Activated T-helper 2 cell treated with anti-CD3 and anti-CD28 coated beads, Interferon-gamma antibody, Interleukin-2, Interleukin-4, amounts not matched to agents 10 μg/mL and 5 μg/mL and 100 μg/mL, durations not matched to agents 14 hours and 24 hours and 36 hours (primary cell): ENCODE measurements at places on chromosomes 5 and 9. TPM values are rescaled to one million over a fixed set of nuclear protein-coding genes. Genes with fewer than 3 reads are reported as not detected.
A peak's percentile ranks its signal among the peaks of the same experiment; 100 is the strongest.

- no peaks in the 10 kb centered on the region for H3K36me3 ChIP-seq
- H3K4me1 ChIP-seq = peaks cover 27% of the 10 kb centered on the region
- H3K27ac ChIP-seq = no peak overlapping the region
- no peaks in the 10 kb centered on the region for H3K27me3 ChIP-seq
- H3K4me3 ChIP-seq = no peak overlapping the region
- DNase-seq = no peak
Observed at GRCh38 chr5:132266836-132267160, 9.3 kb downstream of the PDLIM4 start.

- no peak overlapping the region for H3K4me3 ChIP-seq
- H3K4me1 ChIP-seq = no peaks in the 10 kb centered on the region
- H3K36me3 ChIP-seq = no peaks in the 10 kb centered on the region
- no peak overlapping the region for H3K27ac ChIP-seq
- DNase-seq = no peak
- no peaks in the 10 kb centered on the region for H3K27me3 ChIP-seq
Observed at GRCh38 chr5:120545951-120546350, 81.9 kb downstream of the PRR16 start.

DNA sequence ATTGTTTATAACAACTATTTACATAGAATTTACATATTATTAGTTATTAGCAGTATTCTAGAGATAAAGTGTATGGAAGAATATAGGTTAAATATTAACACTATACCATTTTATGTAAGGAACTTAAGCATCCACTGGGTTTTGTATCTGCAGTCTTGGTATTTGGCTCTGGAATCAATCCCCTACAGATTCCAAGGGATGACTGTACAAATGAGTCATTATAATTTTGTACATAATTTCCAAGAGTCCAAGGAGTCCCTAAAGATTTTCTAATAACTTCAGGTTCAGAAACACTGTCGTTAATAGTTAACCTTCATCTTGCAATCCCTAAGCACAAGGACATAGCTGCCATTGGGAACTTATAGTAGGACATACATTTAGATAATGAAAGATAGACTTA lies 254.8 kb upstream of the PDE4D start:
- no peak for DNase-seq
- H3K4me1 ChIP-seq = no peaks in the 10 kb centered on the region
- H3K36me3 ChIP-seq = no peaks in the 10 kb centered on the region
- no peaks in the 10 kb centered on the region for H3K27me3 ChIP-seq
- H3K27ac ChIP-seq = no peak overlapping the region

DNA sequence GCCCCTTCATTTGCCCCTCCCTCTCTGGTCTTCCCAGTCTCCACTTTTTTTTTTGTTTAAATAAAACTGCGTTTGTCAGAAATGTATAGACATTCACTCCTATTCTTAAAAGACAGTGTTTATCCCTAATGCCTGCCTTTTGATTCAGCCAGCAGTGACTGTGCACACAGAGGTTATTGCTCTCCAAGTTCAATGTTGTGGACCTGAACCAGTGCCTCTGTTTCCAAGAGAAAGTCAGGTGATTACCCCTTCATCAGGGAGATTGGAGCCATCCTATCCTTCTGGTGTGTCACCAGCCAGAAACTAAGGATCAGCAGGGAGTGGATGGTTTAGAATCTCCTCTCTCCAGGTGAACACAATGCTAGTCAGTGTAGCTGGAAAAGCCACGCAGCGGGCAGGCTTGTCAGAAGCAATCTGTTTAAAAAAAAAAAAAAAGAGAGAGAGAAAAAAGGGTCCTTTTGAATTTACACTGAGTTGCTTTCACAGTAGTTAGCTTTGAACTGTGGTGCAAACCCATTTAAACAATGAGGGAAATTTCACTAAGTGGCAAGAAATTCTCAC lies 167.5 kb upstream of the DMRT1 start:
- peaks cover 2% of the 10 kb centered on the region for H3K36me3 ChIP-seq
- DNase-seq = no peak
- peaks cover 15% of the 10 kb centered on the region for H3K4me1 ChIP-seq
- peaks cover 12% of the 10 kb centered on the region for H3K27me3 ChIP-seq
- no peak overlapping the region for H3K27ac ChIP-seq

DNA sequence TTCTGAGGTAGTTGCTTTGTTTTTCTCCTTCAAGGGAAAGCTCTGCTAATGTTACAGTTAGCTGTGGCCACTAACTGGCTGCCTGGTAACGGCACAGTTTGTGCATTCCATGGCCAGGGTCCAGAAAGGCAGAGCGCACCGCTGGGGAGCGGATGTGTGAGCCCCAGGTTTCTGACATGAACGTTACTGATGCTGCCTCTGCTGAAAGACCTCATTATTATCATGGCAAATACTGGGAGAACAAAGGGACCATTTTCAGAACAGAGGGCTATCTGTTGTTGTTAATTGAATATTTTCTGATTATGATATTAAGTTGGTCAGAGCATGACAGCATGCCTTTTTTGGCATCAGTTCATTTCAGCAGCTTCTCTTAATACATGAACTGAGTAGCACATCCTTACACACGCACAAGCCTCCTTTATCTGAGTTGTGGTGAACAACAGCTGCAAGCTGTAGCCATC lies 134.1 kb downstream of the NUDT12 start:
- peaks cover 6% of the 10 kb centered on the region for H3K27me3 ChIP-seq
- H3K4me1 ChIP-seq = no peaks in the 10 kb centered on the region
- H3K4me3 ChIP-seq = no peak overlapping the region
- no peak overlapping the region for H3K27ac ChIP-seq

GRCh38 chr9:33154371-33154770 lies 12.8 kb downstream of the B4GALT1 start:
- peaks cover 74% of the 10 kb centered on the region for H3K4me1 ChIP-seq
- no peak for DNase-seq
- peaks cover 23% of the 10 kb centered on the region for H3K36me3 ChIP-seq
- no peak overlapping the region for H3K27ac ChIP-seq

DNA sequence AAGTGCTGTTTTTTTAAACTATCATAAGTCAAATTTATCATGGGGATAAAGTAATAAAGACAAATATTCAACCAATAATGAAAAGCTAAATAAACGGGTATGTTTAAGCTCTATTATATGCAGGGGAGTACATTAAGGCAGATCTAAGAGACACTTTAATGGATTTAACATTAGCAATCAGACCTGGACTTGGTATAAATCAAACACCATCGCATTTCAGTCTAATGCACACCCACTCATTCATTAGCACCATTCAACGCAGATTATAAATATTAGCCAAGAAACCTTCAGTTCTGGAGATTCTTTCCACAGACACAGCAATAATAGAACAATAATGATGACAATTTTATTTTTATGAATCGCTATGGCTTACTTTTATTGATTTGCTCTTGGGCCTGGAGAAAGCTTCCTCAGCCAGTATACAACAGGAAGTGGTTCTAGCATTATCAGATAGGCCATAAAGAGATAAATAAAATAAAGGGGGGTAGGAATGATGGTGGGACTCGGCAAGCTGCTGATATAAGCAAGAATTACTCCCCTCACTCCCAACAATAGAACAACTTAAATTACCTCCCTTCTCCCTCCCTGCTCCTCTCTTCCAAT lies 172.2 kb downstream of the PSAT1 start:
- H3K27ac ChIP-seq = no peak overlapping the region
- H3K4me1 ChIP-seq = no peaks in the 10 kb centered on the region
- no peaks in the 10 kb centered on the region for H3K36me3 ChIP-seq

DNA sequence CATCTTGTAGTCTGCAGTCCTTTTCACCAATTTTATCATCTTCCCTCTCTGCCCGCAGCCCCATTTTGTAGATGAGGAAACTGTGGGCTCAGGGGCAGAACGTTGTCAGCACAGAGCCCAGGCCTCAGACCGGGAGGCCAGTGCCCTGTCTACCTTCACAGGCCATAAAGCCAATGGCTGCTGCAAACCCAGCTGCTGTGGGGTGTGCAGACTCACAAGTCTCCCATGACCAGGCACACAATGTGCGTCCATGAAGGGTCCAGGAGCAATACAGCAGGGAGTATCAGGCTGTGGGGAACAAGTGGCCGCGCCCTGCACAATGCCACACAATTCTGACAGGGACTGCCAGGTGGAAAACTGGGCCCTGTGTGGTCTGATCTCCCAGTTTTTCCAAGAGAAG lies 71.0 kb downstream of the COL23A1 start:
- H3K27ac ChIP-seq = no peak overlapping the region
- no peak overlapping the region for H3K4me3 ChIP-seq
- H3K4me1 ChIP-seq = no peaks in the 10 kb centered on the region
- DNase-seq = no peak

- H3K27me3 ChIP-seq = no peaks in the 10 kb centered on the region
- H3K27ac ChIP-seq = peak overlapping the region; percentile 98
- peak overlapping the region; percentile 54 for H3K4me3 ChIP-seq
- H3K4me1 ChIP-seq = peaks cover 48% of the 10 kb centered on the region
Observed at GRCh38 chr9:129987047-129987446, 55.9 kb downstream of the FNBP1 start.

Gene TCF7
- 8.4 and 10.0 TPM in 2 replicates for total RNA-seq

Gene PCDHAC2
- total RNA-seq = not detected in 2 replicates

Gene EGFLAM
- not detected in 2 replicates for total RNA-seq

Gene NUTM2F
- total RNA-seq = not detected in 2 replicates
